Occipital lobe (tissue), 3 donors: ENCODE measurements at places on chromosomes 3 and 15. TPM values are rescaled to one million over a fixed set of nuclear protein-coding genes. Genes with fewer than 3 reads are reported as not detected.

Gene RETNLB
- not detected for total RNA-seq

Gene TTLL13
- 0.31 TPM for total RNA-seq

Gene DNASE1L3
- total RNA-seq = 0.94 TPM

Gene MAN2C1
- total RNA-seq = 70.3 TPM

Gene MITF
- total RNA-seq = 2.7 TPM

Gene IL17RE
- total RNA-seq = not detected

Gene PLSCR5
- not detected for total RNA-seq

Gene CKMT1B
- 6.7 TPM for total RNA-seq

Gene MEIS2
- total RNA-seq = 151 TPM

Gene AP3B2
- 52.9 TPM for total RNA-seq

Gene QARS1
- total RNA-seq = 197 TPM

Gene CPB1
- not detected for total RNA-seq

Gene CHAC1
- 4.2 TPM for total RNA-seq
